Activated T-helper 1 cell treated with anti-CD3 and anti-CD28 coated beads, Interleukin-2, amount 50 U/mL, for 16 hours (primary cell): ENCODE measurements at places on chromosomes 5 and 9.

GRCh38 chr9:98401140-98402018, 145.9 kb upstream of the TBC1D2 start:
- no peak for DNase-seq

DNA sequence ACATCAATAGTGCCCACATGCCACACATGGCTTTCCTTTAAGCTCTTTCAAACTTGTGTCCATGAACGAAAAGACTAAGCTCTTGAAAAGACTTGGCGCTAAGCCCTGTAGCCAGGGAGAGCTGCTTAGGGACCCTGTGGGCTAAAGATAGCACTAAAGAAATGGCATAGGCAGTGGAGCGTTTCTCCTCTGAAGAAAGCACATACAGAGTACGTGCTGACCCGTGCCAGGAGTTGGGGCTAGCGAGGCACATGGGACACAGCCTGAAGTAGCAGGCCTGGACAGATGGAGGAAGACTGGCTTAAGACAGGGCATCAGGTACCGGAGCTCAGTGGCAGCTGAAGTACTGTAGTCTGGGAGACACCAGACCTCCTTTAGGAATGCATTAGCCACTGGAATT, 39.7 kb downstream of the ADGRV1 start:
- DNase-seq, result no peak

GRCh38 chr9:90774071-90774470, 27.5 kb upstream of the SYK start:
- no peak for DNase-seq

GRCh38 chr5:35009657-35010056, 38.1 kb downstream of the AGXT2 start:
- DNase-seq, result no peak

GRCh38 chr5:10555277-10555684, 8.6 kb upstream of the ANKRD33B start:
- no peak for DNase-seq

GRCh38 chr5:82358457-82358856, 80.3 kb upstream of the RPS23 start:
- no peak for DNase-seq

DNA sequence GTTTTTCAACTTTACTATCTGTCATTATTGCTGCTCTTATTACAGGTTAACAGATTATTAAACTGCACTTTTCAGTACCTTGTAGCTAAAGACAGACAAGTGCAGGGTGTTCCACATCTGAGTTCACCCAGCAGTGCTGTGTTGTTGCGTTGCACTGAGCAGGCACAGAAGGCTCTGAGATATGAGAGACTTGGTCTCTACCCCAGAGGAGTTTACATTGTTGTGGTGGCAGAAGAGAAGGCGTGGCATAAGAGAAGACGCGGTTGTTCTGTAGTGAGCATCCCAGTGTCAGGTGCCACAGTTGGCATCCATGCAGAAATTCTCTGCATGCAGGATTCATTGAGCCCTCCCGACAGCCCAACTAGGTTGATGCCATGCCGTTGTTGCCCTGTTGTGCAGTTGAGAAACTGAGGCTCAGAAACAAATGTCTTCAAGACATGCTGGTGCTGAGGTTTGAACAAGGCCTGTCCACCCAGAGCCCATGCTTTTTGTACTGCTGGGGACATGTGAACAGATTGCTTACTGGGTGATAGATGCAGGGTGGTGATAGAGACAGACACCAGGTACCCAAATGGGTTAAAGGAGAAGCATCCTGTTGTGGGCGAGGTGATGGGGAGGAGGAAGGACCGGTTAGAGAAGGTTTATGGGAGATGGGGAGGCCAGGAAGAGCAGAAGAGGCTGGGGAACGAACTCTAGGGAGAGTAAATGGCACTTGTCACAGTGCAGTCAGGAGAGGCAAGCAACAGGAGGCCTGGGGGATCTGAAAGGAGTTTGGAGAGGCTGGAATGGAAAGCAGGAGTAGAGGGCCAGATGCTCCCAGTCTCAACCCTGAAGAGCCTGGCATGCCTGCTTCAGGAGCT, 8.2 kb downstream of the ABL1 start:
- no peak for DNase-seq

GRCh38 chr9:97529363-97530076, 28.1 kb downstream of the TMOD1 start:
- DNase-seq, result no peak

DNA sequence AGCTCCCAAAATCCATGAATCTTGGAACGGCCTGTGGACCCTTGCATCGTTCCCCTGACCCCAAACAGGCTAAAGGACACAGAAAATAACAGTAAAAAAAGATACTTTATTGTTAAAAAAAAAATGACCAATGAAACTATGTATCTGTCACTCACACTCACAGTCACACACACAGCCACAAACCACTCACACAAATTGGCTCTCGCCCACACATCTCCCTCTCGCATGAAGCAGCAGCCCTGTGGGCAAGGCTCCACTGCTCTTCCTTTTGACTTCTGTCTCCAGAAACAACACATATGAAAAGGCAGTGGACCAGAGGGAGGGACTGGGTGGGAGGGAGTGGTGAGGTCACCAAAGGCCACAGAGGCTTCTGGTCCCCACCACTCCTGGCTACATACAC, 56.6 kb downstream of the SLC36A1 start:
- no peak for DNase-seq

DNA sequence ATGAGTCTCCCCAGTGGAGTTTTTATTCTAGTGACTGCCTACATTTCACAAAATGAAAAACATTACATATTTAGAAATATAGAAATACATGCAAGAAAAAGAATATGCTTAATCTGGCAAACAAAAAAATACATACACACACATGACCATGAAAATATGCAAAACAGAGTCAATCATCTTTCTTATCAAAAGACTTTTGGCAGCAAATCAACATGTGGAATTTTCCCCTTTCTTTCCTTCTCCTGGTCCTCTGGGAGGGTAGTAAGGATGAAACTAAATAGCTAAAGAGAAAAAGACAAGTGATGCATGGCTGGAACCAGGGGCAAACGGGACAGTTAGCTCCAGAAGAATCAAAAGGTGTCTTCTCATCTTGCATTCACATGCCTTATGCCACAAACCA, 69.4 kb downstream of the APBA1 start:
- no peak for DNase-seq

DNA sequence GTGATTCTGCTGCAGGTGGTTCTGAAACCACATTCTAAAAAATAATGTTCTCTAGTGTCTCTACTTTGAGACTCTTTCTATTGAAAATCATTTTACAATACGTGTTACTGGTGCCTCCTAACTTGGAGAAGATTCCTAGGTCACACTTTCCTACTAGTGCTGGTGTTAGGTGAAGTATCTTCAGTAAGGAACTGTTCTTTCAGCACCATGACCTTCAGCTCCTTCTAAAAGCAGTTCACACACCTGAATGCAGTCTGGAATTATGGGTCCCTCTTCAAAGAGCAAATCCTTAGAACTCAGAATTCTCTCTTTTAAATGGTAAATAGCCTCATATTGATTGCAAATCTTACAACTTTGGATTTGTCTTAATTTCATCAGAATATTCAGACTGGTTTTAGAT, 10.6 kb upstream of the DPYSL3 start:
- no peak for DNase-seq

DNA sequence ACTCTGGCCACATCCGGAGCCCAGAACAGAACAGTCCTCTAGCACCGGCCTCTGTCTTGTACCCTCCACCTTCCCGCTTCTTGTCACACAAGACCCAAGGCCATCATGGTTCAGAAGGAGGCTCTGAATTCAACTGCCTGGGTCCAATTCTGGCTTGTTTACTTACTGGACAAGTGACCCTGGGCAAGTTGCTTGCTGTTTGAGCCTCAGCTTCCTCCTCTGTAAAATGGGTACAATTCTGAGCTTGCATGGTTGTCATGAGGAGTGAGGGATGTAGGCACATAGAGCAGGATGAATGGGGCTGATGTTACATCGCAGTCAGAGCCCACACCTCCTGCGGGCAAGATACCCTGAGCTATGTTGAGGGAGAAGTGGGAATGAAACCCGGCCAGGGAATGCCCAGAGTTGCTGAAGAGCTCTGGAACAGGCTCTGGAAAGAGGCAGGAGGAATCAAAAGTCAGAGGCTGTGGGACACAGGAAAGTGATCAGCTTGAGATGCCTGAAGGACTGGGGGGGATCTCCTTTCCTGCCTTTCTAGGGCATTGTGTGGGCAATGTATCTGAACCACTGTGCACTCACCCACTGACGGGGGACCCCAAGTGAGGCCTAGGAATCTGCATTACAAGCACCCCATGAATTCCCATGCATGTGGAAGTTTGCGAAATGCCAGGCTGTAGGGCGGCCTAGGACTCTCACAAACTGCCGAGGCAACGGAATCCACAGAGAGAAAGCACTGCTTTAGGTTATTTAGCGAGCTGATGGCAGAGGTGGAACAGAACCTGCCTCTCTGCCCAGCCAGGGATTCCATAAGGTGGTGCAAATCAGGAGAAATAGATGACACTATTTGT, 29.4 kb upstream of the IL17B start:
- no peak for DNase-seq

DNA sequence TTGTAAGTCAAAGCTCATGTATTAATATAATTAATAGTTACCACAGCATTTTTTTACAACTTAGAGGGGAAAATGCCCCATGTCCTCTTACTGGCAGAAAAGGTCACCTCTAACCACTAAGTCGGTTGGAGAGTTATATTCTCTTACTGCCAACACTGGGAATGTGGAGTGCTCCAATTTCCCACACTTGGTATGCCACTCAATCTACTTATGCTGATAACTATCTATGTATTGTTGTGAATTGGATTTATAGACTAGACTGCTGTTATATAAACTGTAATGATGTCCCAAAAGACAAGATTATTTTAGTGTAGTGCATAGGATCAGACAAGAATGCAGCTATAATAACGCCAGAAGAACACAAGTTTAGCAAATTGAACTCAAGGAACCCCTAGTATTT, 2385.2 kb upstream of the C9orf72 start:
- no peak for DNase-seq

DNA sequence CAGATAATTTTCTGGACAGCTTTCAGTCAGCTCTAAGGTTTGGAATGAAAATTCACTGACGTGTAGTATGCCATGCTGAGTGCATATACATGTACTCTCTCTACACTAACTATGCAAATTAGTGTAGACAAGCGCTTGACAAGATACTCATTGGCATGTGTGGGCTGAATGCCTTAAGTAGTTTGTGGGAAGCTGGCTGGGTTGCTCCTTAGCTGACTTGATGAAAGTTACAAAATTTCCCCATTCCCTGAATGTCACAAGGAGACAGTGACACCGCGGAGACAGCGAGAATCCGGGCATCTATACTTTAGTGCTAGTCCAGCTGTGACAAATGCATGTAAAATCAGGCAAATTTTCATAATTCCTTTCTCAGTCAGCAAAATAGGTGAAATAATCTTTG, 51.6 kb upstream of the C5orf46 start:
- no peak for DNase-seq

DNA sequence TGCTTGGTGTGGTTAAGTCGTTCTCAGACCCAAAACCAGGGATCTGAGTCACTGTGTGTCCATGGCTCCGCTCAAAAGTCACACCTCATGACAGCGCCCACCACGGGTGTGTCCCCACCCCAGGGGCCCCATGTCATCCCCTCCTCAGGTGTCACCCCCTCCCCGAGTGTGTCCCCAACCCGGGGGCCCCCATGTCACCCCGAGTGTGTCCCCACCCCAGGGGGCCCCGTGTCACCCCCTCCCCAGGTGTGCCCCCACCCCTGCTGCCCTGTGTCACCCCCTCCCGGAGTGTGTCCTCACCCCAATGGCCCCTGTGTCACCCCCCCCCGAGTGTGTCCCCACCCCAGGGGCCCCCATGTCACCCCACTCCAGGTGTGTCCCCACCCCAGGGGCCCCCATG, 5.1 kb downstream of the LRRC14B start:
- no peak for DNase-seq

DNA sequence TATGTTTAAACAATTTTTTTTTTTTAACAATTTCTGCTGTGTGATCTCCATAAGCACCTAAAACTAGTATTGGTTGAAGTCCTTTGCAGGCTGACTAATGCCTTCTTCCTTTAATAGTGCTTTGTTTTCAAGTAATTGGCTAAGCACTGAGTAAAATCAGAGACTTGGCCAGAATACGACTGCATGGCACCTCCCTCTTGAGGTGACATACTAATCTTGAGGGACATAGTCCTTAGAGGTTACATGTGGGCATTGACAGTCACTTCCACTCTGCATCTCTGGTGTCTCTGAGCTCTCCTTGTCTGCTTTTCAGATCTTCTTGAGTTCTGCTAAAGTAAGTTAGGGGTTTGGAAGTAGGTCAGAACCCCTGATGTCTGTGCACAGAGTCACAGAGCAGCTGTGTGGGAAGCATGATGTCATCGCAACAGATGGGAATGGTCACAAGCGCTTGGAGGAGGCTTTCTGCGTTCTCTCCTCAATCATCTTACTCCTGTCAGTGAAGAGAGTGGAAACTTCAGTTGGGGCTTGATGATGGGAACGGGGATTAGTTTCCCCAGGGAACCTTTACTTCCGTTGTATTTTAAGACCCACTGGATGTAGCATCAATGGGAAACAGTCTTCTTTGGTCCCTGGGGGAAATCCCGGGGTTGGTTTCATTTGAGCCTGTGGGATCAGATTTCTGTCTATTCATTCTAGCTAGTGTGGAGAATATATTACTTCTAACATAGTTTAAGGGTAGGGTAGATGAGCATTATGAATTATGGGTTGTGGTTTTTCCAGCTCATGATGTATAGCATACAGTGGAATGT, 136.9 kb downstream of the ARHGAP26 start:
- DNase-seq, result no peak

DNA sequence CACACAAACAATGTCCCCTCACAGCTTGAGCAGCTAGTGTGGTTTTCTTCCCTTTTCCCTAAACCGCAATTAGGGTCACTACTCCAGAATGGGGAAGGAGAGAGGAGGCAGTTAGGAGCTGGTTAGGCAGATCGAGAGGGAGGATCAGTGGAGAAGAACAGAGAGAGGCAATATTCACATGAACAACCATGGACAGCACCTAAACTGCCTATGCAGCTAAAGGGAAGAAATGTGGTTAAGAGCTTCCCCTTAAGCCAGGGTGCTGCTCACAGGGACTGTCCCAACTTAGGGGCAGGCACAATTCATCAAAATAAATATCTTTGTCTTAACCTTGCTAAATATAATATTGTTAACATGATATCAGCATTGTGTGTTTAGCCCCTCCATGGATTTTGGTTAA, 359.3 kb upstream of the CDH18 start:
- DNase-seq, result no peak

DNA sequence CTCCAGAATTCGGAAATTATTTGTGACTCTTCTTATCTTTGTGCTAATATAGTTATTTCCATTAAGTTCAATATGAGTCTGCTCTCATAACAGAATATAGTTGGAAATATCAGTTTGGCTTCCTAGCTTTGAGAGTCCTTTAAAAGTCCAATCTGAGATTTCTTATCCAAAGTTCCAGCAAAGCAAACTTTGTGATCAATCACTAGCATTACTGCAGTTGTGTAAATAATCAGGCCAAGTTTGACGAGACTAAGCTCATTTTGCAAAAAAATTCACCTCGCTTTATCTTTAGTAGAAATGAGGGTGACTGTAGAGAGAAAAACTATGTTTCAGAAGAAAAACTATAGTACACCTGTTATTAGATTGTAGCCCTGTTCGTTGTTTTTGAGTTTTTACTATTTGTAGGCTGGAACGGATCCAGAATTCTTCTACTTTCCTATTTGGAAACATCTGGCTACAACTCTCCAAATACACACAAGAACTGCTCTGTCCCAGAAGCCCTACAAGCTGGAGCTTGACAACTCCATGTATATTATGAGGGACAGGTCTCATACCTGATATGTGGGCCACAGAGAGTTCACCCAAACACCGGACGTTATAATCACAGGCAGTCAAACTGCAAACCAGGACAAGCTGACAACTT, 47.8 kb downstream of the RAPGEF1 start:
- no peak for DNase-seq
